ENCODE measurements at places on chromosomes 2 and 18.

DNA sequence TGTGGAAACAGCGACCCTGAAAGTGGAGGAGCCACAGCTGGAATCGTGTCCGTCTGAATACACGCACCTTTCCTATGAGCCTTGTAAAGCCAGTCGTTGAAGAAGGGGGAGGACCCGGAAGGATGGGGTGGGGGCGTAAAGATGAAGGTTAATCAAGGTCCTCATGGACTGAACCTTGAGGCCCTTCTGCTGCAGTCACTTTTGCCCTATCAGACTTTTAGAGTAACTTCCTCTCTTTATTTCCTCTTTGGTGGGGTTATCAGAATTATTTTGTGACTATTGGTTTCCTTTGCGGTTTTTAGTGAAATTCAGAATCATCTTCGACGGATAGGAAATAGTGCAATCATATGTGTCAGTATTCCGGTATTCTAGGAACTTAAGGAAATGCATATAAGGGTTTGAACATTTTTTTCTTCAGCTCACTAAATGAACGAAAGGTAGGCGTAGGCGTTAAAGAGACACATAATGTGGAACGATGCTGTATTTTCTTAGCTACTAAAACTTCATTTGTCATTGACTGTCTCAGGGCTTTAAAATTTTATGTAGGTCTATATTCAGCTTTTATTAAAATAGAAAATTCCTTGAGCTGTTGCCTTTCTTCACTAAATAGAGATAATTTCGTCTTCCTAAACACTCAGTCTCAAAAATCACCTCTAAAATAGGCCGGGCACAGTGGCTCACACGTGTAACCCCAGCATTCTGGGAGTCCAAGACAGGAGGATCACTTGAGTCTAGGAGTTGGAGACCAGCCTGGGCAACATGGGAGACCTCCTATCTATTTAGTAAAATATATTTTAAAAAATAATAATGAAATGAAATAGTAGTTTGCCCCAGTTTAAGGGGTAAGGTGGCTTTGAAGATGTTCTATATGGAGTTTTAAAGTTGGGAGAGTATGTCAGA lies 1.4 kb upstream of the YES1 start:
- no peak for DNase-seq

GRCh38 chr18:755506-755905 lies 43.1 kb upstream of the ENOSF1 start:
- DNase-seq: no peak

GRCh38 chr2:81894451-81894990 lies 1590.0 kb upstream of the LRRTM1 start:
- DNase-seq: no peak

- DNase-seq: no peak
These were observed 188.7 kb upstream of the HNMT start for GRCh38 chr2:137775529-137775928.

- DNase-seq: no peak
These were observed 103.3 kb downstream of the ST6GAL2 start for GRCh38 chr2:106782681-106783080.

DNA sequence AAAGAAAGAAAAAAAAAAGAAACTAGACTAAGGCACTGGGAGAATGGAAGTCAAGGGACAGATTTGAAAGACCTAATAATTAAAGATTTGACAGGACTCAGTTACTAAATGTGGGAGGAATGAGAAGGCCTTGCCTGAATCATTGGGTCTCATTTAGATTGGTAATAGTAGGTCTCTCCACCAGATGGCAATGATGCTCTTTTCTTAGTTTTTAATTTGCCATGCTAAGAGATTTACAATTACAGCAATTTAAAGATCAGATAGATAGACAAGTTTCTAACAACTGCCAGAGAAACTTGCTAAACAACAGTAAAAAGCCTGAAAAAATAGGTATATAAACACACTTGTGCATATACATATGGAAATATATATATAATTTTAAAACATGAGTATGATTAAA lies 153.0 kb downstream of the TMEM247 start:
- DNase-seq: no peak

GRCh38 chr2:34105006-34105767 lies 506.1 kb upstream of the FAM98A start:
- DNase-seq: no peak

DNA sequence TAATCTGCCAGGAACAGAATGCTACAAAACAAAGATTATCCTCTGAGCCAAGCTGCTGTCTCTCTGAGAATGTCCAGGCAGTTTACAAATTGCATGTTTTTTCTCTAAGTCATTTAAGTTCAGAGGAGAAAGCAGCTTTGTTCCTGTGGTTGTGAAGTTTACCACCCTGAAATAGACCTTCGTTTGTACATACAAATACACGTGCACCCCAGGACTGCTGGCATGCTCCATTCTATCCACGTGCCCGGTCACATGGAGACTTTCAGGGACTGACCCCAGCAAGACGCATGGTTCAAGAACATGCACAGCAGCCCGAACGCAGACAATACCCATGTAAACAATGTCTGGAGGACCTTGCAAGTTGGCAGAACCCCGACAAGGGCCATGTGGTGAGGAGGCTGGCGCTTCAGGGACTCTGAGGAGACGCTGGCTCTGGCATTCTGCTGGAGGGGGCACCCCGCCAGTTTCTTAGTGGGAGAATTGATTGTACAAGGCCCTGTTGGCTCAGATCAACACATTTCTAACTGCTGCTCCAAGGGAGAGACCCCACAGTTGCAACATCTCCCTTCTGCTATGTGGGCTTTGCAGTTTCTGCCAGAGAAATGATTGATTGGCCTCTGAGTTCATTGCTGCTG lies 33.3 kb downstream of the FAM178B start:
- no peak for DNase-seq

GRCh38 chr18:69658103-69658502 lies 257.4 kb downstream of the DOK6 start:
- no peak for DNase-seq

GRCh38 chr2:60906395-60906794 lies 25.0 kb downstream of the REL start:
- no peak for DNase-seq

DNA sequence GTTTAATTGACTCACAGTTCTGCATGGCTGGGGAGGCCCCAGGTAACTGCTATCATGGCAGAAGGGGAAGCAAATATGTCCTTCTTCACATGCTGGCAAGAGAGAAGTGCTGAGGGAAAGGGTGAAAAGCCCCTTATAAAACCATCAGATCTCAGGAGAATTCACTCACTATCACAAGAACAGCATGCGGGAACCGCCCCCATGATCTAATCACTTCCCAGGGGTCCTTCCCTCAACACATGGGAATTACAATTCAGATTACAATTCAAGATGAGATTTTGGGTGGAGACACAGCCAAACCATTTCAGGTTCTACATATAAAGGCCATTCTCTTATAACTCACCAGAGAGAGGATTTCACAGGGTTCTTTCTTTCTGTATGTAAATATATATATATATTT lies 62.9 kb downstream of the VRK2 start:
- no peak for DNase-seq

DNA sequence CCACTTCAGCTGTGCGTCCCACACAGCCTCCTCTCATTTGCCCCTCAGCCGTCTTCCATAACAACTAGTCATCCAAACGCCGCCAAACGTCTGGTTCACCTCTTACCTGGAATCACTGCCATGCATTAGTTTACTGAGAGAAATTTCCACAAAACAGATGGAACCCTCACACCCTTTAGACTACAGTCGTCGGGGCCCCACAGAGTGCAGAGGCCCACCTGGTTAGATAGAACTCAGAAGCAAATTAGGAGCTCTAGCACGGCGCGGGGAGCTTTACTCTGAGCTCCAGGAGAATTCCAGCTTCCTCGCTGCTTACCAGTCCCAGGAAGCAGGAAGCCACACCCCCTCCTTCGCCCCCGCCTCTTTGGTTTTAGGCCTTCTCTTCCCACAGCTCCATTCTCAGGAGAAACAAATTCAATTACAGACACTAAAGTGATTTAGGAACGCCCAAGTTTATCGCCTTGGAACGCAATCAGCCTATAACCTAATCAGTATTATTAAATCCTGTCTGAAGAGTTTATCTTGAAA lies 9.4 kb downstream of the RNU2-63P start:
- DNase-seq: no peak

DNA sequence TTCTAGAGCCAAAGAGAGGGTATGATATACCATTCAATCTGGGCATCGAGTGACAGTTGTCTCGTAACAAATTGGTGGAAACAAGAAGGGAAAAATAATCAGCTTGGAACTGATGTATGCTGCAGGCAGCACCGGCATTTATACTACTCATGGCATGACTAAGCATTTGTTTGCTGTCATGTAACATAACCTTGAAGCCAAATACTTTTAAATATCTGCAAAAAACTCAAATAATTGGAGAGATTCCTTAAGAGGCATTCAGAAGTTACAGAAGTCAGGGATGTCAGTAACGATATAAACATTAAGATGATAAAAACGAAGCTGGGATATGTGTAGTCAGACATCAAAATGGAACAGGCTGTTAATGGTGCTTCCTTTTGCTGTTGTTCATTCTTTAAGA lies 157.3 kb upstream of the MMADHC start:
- DNase-seq: no peak

DNA sequence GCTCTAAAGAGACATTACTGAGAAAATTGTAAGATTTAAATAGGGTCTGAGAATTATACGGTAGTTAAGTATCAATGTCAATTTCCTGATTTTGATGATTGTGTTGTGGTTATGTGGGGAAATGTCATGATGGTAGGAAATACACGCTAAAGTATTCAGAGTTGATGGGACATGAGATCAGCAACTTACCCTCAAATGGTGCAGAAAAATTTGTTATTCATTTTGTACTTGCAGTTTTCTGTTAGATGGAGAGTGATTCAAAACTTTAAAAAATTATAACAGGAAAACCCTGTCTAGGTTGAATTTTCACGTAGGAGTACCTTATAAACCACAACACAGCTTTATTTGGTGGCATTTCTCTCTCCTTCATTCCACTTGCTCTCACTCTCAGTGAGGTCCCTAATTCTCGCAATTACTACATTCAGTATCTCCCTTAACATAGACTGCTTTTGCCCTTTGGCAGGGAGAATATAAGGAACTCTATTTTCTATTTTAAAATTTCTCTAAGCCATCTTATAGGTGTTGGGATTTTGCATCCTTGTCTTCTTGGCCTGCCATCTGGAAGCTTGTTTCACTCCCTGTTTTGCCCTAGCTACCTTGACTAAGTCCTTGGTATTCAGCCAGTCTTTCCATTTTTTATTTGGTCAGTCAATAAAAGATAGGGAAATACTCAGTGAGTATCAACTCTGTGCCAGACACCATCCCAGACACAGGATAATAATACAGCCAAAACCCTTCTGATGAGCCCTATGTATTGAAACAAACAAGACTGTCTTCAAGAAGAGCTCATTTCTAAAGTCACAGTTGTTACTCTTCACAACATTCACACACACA lies 550.6 kb upstream of the ACVR2A start:
- DNase-seq: no peak

DNA sequence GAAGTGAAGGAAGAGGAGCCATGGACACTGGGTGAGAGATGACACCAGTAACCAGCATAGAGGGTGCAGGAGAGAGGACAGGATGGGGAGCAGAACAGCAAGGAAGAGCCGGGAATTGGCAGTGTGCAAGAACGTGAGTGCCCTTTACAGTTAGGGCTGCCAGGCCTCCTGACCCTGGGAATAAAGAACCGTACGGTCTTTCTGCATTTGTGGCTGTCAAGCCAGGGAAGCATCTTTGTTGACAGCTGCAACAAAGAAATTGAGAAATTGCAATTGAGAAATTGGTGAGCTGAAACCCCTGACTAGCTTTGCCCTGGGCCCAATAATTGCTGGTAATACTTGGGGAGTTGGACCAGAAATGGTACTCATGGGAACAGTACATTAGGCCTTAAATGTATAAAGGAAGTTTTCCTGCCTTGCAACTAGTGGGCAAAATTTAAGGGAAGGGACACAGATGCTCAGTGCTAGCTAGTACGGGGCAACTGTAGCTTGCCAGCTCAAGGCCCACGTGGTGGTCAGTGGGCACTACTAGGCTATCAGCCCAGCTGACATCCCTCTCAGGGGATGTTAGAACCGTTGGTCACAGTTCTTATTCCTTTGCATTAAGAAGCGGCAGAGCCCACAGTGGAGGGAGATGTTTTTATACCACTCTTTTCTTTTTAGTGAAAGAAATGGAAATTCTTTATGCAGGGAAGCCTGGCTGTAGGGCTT lies 56.6 kb downstream of the KCTD18 start:
- DNase-seq: no peak
